ENCODE measurements at places on chromosomes 12 and 14.

DNA sequence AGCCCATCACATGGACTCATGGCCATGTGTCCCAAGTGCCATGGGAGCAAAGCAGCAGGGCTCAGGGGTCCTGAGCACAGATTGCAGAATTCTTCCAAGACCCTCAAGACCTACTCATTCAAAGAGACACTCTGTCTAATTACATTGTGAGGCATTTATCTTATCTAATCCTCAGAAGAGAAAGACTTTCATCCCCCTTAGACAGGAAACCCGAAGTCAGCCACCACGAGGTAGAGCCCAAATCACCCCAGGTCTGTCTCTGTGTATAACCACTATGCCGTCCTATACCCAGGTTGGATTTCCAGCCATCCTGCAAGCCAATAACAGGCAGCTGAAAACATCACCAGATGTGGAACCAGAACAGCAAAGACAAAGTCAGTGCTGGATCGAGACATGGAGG lies 8.9 kb upstream of the BCL11B start:
- no peak for DNase-seq

DNA sequence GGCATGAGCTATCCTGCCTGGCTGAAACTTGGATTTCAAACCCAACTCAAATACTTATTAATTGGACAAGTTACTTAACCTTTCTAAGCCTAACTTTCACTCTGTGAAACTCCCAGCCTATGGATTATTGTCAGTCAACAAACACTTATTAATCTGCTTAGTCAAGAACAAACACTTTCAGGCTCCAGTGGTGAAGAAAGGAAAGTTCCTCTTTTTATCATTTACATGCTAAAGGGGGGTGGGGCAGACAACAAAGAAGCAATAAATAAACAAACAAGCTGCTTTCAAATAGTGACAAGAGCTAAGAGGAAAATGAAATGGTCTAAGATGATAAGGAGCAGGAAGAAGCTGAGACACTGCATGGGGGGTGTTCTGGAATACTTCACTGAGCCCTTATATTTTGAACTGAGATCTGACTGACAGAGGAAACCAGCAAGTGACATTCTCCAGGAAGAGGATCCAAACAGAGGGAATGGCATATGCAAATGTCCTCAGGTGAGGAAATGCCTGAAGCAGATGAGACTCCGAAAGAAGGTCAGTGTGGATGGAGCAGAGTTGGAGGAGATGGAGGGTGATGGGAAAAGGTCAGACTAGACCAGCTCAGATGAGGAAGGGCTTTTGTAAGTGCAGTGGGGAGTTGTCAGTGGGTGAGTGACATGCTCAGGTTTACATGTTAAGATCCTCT lies 259.6 kb downstream of the ITPR2 start:
- DNase-seq, result no peak

GRCh38 chr14:99169776-99170356 lies 102.1 kb downstream of the BCL11B start:
- no peak for DNase-seq

DNA sequence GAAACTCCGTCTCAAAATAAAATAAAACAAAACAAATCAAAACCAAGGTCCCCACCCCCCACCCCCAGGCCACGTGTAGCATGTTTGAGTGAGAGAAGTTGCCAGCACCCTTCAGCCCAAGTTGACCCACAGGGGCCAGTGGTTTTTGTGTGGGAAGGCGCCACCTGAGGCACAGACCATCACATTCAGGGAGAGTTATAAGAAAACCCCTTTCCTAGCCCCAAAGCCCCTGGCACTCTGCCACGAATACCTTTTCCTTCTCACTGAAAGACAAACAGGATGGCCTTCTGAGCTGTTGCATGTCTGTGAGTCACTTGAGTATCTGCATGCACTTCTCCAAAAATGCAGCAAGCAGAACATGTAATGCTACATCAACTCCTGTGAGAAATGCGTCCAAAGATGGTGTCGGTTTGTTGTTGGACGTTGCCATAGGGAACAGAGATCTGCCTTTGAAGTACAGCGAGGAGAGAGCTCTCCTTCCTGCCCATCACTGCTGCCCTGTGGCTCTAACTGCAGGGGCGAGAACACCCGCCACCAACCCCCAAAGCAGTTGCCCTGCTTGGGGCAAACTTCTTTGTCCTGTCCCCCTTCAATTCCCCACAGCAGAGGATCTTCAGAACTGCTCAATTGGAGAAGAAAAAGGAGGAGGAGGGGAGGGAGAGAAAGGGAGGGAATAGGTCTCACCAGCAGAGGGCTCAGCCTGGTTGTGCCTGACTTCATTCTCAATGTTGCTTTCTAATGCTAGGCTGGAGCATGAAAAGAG lies 2.7 kb upstream of the TRAF3 start:
- peak; percentile 83 for DNase-seq

GRCh38 chr14:85165094-85165493 lies 364.9 kb upstream of the FLRT2 start:
- DNase-seq, result no peak

DNA sequence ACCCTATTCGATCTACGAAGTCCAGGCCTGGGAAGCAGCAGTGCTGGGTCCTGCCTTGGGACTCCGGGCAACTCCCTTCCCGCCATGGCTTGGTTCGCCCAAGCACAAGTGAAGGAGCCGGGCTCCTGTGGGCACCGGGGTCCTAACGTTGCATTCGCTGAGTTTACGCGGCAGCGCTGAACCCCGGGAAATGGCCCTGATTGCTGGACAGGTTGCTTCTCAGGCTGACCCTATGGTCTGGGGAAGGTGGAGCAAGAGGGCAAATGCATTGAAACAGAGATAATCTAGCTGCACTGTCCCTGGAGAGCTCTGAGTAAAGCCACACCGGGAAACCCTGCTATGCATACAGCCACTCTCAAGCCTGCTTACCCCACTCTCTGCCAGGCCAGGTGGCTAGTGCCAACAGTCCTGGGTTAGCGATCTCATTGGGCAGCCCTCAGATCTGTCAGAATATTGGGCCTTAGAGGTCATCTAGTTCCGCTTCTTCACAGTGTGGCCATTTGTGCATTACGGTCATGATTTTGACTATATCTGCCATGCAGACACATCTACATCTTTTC lies 11.3 kb downstream of the SYNE3 start:
- DNase-seq, result no peak
